Activated B cell treated with CpG ODN at 0.5 μM for 24 hours (primary cell): ENCODE measurements at places on chromosomes 13 and 19.

GRCh38 chr19:3658004-3658869 lies 31.6 kb upstream of the CACTIN start:
- no peak for DNase-seq

- no peak for DNase-seq
Observed at GRCh38 chr13:78867655-78868054, 208.7 kb upstream of the OBI1 start.

DNA sequence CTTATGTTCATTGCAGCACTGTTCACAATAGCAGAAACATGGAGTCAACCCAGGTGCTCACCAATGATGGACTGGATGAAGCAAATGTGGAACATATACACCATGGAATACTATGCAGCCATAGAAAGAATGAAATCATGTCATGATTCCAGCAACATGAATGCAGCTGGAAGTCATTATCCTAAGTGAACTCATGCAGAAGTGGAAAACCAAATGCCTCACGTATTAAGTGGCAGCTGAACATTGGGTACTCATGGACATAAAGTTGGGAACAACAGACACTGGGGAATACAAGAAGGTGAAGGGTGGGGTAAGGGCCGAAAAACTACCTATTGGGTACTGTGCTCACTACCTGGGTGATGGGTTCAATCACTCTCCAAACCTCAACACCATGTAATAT lies 915.9 kb downstream of the UQCRFS1 start:
- DNase-seq, result no peak

DNA sequence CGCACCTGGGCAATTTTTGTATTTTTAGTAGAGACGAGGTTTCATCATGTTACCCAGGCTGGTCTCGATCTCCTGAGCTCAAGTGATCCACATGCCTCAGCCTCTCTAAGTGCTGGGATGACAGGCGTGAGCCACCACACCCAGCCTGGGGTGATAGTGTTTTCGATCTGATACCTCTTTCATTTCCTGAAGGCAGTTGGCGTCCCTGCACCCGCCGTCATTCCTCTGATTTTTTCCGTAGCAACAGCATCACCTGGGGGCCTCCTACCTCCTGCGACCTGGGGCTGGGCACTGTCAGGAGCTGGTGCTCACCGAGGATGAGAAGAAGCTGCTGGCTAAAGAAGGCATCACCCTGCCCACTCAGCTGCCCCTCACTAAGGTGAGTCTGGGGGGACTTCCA lies 10.8 kb downstream of the CREB3L3 start:
- no peak for DNase-seq

DNA sequence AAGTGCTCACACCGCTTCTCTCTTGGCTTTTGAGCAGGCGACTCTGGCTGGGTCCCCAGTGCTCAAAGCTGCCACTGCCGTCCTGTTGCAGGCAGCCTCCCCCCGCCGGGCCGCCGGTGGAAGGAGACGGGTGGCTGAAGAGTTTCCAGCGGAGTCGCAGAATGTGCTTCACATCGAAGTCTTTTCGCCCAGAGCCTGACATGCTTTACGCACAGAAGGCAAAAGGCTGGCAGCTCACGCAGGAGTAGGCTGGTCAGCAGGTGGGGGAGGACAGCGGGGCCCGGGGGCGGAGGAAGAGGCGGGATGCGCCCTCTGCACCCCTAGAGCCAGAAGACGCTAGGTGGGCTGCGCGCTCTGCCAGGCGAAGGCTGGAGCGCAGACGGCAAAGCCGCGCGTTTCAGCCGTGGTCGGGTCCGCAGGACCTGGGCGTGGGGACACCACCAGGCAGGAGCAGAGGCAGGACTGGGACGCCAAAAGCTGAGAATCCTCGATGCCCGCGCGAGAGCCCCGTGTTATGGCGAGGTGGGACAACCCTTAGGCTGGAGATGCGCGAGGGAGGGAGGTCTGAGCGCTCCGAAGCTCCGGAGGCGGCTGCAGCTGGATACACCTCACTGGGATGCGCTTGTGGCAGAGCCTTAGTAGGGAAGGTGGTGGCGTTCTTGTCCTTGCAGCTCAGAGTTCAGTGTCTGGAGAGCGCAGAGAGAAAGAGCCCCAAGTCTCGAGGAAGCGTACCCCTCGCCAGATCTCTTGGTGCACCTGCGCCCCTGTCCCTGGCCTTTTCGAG lies at the start of gene ATXN8OS:
TSS of gene ATXN8OS (plus strand) at position 329 of the 784 bp plus-strand sequence.
- DNase-seq, result no peak

DNA sequence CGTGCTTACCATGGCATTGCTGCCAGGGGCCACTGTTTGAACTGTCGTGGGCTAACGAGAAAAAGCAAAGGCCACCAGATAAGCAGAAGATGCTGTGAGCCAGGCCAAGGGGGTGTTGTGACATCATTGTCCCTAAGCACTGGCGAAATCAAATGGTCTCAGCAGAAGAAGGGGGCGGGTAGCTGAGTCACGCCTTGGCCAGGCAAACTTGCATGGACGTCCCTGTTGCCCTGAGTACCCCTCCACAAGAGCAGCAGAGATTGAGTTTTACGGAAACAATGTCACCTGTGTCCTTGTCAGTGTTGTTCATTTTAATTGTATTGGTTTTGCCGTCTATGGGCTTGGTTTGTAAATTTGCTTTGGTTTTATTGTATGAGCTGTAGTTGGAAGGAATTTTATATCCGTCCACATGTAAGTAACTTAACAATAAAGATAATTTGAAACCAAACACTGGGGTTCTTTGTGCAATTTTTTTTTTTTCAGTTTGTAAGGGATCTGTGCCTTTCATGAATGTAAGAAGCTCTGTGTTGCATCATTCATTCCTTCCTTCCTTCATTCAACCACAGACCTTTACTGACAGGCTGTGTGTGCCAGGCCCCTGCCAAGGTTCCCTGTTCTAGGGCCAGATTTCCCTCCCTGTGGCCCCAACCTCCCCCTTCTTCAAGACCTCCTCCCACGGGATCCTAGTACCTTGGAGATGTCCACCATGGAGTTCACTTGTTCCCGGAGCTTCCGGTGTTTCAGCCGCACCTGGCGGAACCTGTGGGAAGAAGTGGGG lies 12.3 kb downstream of the KCNN4 start:
- DNase-seq, result no peak

- no peak for DNase-seq
Observed at GRCh38 chr13:103878891-103879605, 812.8 kb upstream of the SLC10A2 start.

DNA sequence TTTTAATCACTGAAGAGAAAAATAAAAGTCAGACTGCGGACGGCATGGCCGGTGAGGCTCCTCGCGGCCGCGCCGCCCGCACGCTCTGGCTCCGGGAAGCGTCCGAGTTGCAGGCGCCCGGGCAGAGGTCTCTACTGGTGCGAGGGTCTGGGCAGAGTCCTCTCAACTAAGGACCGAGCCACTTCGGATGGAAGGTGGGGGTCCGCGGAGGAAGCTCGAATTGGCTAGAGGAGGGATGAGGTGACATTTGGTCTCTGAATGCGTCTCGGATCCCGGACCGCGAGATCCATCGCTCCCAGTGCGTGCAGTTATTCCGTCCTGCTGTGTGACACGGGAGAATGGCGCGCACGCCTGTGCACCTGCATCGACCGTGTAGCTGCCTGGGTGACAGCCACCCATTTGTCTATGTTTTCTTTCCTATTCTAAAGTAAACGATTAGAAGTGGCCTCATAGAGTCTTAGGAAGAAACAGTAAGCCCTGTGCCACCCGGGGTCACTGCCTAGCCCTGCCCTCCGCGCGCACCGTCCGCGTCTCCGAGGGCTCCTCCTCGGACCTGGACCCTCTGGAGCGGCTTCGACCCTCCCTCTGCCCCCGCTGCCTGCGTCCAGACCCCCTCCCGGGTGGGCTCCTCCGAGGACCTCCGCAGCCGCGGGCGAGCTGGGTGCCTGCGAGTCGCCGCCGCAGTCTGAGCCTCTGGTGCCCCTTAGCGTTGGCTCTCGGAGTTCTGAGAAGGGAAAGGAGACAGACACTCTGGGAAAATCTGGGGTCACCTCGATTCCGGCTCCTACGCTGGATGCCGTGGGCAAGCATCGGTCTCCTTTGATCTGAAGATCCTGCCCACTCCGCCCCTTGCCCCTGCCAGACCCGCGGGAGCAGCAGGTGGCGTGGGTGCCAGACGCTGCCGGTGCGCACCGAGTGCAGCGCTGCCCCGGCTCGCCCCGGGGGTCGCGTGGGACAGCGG lies 347.4 kb downstream of the LIG4 start:
- DNase-seq, result no peak

DNA sequence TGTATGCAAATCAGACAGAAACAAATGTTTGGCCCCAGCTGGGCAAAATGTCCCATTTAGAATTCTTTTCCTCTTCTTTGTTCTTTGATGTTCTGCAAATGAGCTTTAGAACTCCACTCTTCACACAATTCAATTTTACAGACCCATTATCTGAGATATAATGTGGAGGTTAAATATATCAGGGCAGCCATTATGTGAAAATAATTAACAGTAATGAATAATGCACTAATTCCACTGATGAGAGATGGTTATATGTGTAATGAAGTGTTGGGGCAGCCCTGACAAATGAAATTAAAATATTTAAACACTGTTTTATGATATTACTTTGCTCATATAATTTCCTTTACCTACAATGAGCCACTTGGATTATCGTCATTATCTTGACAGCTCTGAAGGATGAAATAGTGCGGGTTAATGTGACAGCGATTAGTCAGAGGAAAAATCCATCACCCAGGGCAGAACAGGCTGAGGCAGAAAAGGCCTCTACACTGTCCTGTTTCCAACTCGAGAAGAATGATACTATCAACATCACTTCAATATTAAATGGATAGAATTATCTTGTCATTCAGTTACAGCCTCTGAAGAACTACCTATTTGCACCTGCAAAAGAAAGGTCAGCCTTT lies 321.1 kb downstream of the RBM26 start:
- no peak for DNase-seq

DNA sequence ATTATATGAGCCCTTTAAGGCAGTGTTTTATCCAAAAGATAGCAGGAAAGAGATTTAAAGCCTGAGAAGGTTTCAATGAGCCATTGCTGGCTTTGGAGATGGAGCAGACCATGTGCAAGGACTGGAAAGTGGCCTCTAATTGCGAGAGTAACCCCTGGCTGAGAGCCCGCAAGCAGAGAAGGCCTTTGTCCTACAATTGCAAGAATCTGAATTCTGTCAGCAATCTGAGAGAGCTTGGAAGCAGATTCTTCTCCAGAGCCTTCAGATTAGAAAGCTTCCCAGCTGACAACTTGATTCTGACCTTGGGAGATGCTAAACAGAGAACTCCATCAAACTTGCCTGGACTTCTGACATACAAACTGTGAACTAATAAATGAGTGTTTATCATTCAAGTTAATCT lies 528.7 kb upstream of the KLF12 start:
- DNase-seq, result no peak

- no peak for DNase-seq
Observed at GRCh38 chr13:46345866-46346265, 41.2 kb downstream of the RUBCNL start.

GRCh38 chr19:5074407-5074806 lies 105.5 kb downstream of the KDM4B start:
- no peak for DNase-seq

- DNase-seq, result no peak
Observed at GRCh38 chr13:113897161-113897560, 33.3 kb upstream of the GAS6 start.

GRCh38 chr13:50713523-50714248 lies 129.8 kb downstream of the DLEU7 start:
- DNase-seq, result no peak

GRCh38 chr13:28179974-28180373 lies 41.6 kb downstream of the PAN3 start:
- no peak for DNase-seq

DNA sequence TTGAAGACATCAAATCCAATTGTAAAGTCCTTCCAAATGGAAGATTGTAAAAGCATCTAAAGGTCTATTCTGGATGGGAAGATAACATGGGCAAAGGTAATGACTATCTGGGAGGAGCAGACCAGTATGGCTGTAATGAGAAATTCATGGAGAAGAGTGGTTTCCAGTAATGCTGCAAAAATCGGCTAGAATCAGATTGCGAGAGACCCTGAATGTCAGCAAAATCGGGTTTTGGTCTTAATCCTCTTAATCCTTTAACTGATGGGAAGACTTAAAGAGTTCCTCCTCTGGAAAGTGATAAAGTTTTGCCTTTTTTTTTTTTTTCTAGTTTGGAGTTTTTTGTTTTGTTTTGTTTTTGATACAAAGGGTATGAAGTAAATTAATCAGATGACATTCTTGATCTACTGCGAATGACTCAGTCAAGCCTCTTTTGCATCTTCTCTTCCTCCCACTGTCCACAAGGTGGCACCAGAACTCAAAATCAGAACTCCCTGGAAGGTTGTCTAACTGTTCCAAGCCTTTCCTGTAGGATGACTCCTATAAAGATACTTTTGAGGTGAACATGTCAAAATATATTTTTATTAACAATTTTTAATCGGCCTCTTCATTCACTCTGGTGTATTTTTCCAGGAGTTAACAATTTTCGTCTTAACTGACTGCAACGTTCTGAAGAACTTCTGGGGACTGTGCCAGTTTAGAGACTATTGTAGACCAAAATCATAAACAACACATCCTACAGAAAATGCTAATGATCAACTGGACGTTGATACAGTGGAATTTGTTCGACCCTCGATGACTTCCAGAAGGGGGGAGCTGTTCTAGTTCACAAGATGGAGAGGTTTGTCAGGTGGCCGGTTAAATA lies 213.3 kb upstream of the MIR17HG start:
- no peak for DNase-seq

GRCh38 chr19:17311455-17312188 lies 2.3 kb downstream of the DDA1 start:
- no peak for DNase-seq

- no peak for DNase-seq
Observed at GRCh38 chr13:113393226-113393562, 29.3 kb upstream of the GRTP1 start.

DNA sequence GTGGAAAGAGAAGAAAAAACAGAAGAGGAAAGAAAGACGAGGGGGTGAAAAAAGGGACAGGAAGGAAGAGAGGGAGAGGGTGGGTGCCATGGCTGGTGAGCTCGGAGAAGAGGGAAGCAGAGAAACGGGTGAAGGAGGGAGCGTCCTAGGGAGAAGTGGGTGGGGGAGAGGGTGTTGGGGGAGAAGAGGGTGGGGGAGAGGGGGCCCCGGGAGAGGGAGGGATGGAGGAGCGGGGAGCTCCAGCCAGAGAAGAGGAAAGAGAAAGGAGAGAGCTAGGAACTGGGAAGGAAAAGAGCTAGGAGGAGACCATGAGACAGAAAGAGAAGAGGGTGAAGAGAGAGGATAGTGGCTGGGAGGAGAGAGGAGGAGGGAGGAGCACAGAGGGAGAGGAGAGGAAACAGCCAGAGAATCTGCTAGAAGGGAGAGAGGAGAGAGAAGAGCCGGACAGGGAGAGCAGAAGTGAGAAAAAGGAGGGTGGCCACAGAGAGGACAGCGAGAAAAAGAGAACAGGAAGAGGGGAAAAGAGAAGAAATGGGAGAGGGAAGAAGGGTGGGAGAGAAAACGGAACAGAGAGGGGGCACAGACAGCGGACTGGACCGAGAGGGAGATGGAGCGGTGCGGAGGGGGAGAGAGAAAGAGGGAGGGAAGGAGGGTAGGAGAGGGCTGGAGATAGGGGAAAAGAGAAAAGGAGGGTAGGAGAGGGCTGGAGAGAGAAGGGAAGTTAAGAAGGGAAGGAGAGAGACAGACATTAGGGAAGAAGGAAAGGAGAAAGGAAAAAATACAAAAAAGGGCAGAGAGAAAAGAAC lies 11.9 kb upstream of the GARIN5A start:
- DNase-seq, result no peak

GRCh38 chr13:101916775-101917474 lies 464.4 kb downstream of the ITGBL1 start:
- no peak for DNase-seq

- no peak for DNase-seq
Observed at GRCh38 chr13:69935043-69935442, 172.6 kb upstream of the ATXN8OS start.
